GM03348 (cell line): ENCODE measurements at places on chromosomes 6 and 20.

- DNase-seq, result no peak
These were observed 102.4 kb downstream of the ARID1B start for GRCh38 chr6:156879591-156879990.

DNA sequence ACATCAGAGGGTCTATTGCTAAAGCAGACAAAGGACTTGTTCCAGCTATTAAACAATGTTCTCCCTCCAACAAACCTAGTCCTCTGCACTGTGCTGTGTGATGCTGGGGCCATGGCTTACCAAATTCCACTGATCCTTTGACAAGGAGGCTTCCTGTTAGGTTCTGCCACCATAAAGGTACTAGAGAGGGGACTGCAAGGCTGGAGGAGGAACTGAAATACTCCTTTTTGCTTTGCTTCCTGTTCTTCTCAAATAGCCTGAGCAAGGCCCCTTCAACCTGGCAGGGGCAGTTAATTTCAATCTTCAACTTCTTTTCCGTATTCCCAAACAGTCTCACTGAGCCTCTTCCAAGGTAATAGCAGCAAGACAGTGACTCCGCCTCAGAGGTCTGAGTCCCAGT, 286.4 kb upstream of the IRAK1BP1 start:
- DNase-seq, result no peak

GRCh38 chr20:10857352-10858070, 183.7 kb upstream of the JAG1 start:
- no peak for DNase-seq

DNA sequence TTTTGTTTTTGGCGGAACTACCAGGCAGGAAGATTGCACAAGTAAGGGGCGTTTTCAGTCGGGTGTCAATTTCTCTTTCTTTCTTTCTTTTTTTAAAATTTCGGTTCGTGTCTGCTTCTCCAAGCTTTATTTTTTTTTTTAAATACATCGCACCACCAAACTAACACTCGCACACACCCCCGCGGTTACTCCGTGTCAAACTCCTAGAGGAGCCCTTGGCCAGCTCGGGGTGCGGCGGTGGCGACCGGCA, 338 bp downstream of the UTRN start:
- no peak for DNase-seq

DNA sequence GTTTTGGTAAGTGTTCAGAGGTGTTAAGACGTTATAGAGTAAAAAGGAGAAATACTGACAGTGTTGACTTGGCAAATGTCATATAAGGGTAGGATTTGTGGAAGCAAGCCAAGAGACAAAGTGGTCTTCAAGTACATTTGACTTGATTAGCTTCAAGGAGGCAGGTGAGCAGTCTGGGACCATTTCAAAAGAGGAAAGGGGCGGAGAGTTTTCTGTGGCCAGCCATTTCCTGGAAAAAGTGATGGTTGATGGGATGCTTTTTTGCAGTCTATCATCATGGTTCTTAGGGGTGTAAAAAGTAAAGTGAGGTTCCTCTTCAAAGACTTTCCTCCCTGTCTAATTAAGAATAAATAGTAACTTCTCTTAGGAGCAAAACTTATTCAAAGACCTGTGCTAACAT, 28.7 kb downstream of the FKBP1A start:
- no peak for DNase-seq

GRCh38 chr6:4280707-4281106, 145.3 kb upstream of the ECI2 start:
- peak; percentile 80 for DNase-seq

- DNase-seq, result no peak
These were observed 8.3 kb upstream of the PCMTD2 start for GRCh38 chr20:64247307-64247618.

DNA sequence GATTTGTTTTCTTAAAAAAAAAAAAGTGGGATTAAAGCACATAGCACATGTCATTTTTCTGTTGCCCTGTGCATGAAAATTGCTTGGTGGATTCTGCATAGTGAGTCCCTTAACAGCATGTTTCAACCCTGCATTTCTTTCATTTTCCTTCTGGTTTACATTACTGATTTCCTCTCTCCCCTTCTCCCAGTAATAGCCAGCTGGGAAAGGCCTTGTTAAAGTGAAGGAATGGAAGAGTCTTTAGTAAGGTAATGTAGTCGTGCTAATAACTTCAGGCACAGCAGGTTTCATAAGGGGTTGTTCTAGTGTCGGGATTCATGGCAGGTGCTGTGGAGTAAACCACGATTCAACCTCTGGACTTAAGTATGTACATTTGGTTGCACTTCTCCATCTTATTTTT, 202.4 kb downstream of the FARS2 start:
- DNase-seq, result no peak
